ENCODE measurements at places on chromosomes 2 and 18.

- DNase-seq: no peak
These were observed 81.5 kb downstream of the STPG4 start for GRCh38 chr2:47073641-47074040.

- no peak for DNase-seq
These were observed 49.8 kb downstream of the CAB39 start for GRCh38 chr2:230762317-230762896.

GRCh38 chr2:140057928-140058327 is 1277.7 kb upstream of the NXPH2 start:
- DNase-seq: no peak

DNA sequence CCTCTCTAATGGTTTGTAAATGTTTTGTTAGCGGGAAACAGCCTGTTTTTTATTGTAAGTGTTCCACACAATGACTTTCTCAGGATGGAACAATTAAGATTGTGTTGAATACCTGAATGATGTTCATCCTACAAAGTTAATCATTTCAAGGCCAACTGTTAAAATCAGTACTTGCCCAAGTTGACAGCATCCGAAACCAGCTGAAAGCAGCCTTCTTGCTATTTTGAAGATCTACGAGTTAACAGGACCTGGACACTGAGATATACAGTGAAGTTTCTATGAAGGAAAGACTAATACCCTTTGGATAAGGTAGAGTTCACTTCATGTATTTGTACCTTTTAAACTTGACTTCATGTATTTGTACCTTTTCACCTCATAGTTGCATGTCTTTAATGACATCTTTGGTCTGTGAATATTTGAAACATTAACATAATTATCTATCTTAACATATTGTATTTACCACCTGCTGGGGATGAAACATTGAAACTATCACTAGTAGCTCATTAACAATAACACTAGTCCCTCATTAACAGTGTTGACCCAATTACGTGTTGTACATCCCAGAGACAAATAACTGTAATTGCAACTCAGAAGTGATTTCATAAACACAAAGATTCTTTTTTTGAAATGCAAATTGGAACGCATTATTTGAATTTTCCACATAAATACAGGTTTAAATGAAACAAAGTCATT is 556.0 kb upstream of the MEX3C start:
- no peak for DNase-seq

DNA sequence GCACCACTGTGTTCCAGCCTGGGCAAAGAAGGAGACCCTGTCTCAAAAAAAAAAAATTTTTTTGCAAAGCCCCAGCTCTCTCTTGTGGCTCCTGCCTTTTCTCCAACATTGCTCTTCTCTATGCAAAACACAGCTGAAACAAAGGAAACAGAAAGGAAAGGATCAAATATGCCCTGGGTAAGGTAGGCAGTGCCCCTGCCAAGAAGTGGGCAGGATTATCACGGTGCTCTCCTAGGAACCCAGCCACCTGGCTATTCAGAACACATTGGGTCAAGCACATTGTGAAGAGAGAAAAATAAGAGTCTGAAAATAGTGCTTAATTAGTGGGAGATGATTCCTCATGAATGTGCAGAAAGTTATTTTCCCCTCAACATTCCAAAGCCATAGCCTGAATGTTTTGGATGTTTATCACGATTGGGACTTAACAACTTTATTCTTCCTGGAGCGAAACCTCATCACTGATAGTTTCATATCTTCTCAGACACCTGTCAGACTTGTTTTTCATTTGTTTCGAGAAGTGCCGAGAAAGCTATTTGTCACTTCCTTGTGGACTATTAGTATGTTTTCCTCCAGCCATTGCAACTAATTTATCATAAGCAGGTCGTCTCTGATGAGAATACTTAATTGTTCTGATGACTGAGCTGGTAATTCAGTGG is 42.7 kb upstream of the RPL31 start:
- DNase-seq: no peak

DNA sequence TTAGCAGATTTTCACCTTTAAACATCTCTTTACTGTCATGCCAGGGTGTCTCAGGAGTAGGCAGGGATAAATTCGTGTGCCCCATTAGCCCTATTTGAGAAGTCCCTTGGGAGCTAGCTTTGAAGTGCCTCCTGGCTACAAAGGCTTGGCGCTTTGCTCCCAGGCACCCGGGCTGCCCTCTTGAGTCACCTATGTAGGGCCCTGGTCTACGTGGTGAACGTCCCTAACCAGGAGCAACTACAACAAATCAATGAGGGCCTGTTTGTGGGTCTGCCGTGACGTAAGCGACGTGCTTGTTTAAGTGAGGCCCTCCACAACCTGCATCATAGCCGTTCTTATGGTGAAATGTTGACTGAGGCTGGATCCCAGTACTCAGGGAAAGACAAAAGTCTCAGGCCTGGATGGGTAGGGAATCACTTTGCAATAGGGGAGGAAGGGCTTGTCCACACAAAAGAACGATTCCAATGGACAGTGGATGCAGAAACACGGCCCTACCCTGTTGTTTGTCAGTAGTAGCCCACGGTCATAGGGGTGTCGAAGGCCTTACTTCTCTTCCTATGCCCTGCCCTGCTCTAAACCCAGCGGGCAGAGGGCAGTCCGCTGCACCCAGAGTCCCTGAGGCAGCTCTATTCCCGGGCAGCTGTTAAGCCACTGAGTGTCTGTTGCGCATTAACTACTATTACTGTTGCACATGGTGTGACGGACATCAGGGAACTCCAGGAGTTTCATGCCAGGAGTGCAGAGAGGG is 93.9 kb downstream of the INHBB start:
- DNase-seq: peak; percentile 18

GRCh38 chr18:53472546-53472945 is 751.9 kb downstream of the MBD2 start:
- DNase-seq: no peak

DNA sequence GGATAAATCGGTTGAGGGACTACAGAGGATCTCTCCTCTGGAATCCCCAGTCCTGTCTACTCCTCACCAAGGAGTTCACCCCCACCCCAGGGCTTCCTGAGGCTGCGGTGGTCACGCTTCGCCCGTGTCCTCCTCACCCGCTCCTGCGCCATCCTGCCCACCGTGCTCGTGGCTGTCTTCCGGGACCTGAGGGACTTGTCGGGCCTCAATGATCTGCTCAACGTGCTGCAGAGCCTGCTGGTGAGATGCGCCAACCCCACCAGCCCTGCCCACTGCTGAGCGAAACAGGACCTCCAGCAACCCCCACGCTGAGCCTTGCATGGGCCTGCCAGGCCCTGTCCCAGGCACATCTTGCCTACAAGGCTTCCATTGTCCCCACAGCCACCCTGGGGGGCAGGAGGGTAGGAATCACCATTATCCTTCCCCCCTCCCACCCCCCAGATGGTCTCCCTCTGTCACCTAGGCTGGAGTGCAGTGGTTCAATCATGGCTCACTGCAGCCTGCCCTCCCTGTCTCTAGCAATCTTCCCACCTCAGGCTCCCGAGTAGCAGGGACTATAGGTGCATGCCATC is 6.7 kb upstream of the CTDSP1 start:
- DNase-seq: no peak

- DNase-seq: no peak
These were observed 168.5 kb upstream of the KLF7 start for GRCh38 chr2:207334301-207334623.

GRCh38 chr2:26086155-26086637 is 52.3 kb downstream of the RAB10 start:
- DNase-seq: no peak

GRCh38 chr2:48199070-48199469 is 292.8 kb upstream of the FBXO11 start:
- no peak for DNase-seq

DNA sequence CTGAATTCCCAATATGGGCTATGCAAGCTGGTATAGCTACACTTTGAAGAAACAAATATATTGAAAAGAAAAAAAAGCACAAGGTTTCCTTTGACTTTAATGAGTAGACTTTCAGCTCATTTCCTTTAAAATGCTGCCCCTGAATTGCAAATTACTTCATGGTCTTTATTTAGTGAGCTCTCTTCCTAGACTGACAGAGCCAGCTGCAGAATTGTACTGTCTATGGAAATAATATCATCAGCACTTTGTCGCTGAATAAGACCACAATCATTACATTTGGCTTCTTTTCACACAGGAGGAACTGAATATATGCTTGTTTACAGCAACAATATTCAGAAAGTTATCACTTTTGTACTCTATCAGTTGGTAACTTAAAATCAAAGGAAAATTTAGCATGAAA is 41.7 kb downstream of the ARL5A start:
- no peak for DNase-seq

- no peak for DNase-seq
These were observed 58.4 kb downstream of the ITGB1BP1 start for GRCh38 chr2:9364791-9365497.

DNA sequence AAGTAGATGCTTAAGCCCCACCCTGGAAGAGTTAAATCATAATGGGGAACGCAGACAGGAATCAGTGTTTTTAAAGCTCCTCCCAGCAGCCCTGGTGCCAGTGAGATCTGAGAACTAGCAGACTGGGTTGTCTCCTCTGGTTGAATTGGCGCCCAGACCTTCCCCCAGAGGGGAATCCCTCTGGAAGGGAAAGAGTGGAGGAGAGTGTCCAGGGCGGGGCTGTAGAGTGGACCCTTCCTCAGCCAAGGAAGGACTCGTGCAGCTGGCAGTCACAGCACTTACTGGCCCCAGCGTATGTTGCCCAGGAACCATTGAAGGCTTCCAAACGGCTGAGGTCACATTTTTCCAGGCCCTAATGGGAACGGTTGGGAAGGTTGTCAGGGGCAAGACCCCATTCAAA is 62.5 kb downstream of the TGOLN2 start:
- no peak for DNase-seq

GRCh38 chr2:232833830-232834229 is 36.2 kb upstream of the SNORC start:
- no peak for DNase-seq

DNA sequence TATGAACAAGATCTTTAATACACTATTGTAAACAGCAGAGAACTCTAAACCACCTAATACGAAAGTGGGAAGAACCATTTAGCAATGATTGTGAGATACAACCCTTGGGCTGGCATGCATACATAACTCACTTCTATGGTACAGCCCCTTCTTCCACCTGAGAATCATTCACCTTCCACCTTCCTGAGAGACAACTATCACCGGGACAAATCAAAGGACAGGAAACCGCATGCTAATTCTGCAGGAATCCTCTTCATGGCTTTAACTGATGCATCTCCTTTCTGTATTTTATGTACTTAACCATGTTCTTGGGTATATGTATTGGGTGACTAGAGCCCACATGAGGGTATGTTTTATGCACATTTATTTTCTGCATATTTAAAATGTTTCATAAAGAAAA is 123.2 kb downstream of the TRABD2A start:
- no peak for DNase-seq

GRCh38 chr2:109089602-109090300 is 39.3 kb upstream of the SH3RF3 start:
- DNase-seq: no peak

- DNase-seq: no peak
These were observed 112.8 kb downstream of the CELF4 start for GRCh38 chr18:37452682-37453385.

DNA sequence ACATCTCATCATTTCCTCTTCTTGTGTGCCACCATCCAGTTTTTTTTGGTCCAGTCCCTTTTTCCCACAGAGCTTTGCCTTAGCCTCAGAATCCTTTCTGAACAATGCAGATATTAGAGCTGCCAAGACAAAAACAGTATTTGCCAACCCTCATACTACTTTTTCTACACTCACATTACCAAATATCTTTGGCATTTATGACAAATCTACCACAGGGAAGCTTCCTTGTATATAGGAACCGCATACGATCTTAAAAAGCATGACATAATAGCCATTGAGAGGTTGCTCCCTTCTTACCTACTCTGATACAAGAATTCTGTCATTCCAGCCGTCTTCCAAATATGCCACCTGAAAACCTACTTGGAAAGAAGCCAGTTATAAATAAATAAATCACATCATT is 9.4 kb downstream of the ZNF24 start:
- DNase-seq: no peak

GRCh38 chr18:35337286-35337685 is 6.9 kb downstream of the ZNF24 start:
- DNase-seq: no peak

GRCh38 chr2:20623741-20624155 is 27.1 kb downstream of the HS1BP3 start:
- DNase-seq: no peak

DNA sequence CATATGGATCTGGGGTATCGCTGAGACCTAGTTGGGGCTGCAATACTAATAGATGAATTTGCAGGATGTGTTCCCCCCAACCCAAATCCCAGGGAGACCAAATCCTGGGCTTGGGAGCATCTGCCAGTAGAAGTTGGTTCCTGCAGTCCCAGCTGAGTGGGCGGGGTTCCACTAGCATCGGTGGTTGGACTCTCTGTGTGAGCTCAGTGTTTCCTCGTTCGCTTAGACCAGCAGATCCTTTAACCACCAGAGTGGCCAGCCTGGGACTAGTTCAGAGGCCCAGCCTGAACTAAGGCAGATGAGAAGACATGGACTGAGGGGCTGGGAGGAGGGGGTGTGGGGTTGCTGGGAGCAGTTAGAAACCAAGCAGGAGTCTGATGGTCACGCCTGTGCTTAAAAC is 40.7 kb downstream of the PCARE start:
- DNase-seq: no peak

- DNase-seq: no peak
These were observed 33.5 kb downstream of the POLE4 start for GRCh38 chr2:74991977-74992376.
